Neuronal stem cell (in vitro differentiated cells): ENCODE measurements at places on chromosomes 3 and 15.

GRCh38 chr15:74585191-74585590, 30.4 kb upstream of the CLK3 start:
- DNase-seq = no peak

DNA sequence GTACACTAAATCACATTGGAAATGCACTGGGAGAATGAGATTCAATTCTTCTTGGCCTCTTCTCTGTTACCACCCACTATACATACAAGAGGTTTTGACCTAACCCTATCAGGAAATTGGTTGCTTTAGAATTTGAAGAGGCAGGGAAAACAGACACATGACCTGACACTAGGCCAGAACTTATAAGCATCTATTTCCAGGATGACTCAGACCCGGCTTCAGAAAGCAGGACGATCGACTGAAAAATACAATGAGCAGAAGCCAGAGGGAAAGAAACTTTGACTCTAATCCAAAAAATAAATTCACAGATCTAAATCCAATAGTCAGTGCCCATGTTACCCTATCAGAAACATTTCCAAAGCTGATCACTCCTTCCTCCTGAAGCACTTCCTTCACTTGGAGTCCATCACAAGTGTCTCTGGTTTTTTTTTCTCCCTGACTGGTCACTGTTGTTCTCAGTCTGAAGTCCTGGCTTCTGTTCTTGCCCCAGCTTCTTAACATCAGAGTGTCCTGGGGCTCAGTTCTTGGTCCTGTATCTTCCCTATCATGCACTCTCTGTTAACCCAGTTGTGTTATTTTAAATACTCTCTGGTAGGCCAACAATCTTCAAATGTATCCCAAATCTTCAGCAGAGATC, 133.6 kb downstream of the P2RY1 start:
- DNase-seq = no peak

DNA sequence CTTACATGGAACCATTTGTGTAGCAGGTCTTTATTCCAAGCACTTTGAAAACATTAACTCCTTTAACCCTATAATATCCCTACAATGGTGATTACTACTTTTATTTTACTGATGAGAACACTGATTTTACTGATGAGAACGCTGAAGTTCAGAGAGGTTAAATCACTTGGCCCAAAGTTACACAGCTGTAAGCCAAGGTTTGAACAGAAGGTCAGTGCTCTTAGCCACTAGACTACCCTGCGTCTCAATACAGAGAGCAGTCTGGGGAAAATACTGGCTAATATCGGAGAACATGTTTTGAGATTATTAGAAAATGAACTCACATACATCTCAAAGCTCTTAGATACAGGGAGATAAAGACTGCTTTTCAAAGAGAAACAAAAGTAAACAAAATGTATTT, 827.2 kb downstream of the FHIT start:
- no peak for DNase-seq

GRCh38 chr3:141307351-141308059, 60.8 kb upstream of the ZBTB38 start:
- DNase-seq = no peak

- DNase-seq = no peak
Measured at GRCh38 chr3:17473761-17474160, 268.7 kb downstream of the TBC1D5 start.

DNA sequence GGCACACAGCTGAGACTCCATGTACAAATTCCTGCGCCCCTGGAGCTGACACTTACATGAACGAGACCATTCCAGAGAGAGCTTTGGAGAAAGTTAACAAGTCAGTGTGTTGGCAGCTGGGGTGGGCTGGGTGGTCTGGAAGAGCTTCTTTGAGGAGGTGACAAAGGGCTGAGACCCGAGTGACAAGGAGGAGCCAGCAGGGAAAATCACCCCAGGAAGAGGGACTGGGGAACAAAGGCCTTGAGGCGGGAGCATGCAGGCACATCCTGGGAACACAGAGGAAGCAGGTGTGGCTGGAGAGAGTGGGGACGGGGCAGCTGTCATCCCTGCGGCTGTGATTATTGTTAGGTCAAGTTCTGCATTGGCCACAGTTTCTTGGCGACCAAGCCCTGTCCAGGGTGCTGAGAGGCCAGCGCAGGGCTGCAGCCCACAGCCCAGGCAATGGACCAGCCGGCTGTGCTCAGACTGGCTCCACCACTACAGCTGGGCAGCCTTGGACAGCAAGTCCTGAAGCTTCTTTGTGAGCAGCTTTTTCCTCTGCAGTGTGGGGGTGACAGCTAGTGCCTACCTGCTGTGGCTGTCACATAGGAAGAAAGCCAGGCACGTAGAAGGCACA, 34.2 kb upstream of the PRR23E start:
- peak; percentile 81 for DNase-seq

DNA sequence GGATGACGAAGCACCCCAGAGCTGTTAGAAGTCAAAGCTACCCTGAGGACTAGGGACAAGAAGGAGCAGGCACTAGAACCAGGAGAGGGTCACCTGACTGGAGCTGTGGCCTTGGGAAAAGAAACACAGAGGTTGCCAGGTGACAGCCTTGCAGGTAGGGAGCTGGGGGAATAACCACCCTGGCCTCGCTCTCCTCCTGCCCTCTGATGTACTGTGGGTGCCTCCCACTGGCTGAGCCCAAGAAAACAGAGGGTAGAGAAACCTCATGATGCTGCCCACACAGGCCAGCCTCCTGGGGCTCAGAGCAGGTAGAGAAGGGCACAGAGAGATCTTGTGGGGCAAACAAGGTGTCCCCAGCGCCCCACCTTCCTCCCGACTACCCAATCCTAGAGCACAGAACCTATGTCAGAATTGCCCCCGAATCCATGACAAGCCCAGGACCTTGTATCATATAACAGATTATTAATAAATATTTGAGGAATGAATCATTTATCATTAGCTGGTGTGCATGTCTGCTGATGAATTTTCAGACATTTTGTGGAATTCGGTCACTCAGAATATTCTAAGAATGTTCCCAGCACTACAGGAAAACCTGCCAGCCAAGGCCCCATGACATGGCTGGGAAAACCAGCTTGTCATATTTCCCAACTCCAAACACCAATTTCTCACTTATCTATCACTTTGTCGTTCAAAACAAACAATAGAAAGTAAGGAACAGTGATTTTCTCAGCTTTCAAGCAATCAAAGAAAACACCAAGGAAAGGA, 59.8 kb upstream of the MEX3B start:
- DNase-seq = no peak

DNA sequence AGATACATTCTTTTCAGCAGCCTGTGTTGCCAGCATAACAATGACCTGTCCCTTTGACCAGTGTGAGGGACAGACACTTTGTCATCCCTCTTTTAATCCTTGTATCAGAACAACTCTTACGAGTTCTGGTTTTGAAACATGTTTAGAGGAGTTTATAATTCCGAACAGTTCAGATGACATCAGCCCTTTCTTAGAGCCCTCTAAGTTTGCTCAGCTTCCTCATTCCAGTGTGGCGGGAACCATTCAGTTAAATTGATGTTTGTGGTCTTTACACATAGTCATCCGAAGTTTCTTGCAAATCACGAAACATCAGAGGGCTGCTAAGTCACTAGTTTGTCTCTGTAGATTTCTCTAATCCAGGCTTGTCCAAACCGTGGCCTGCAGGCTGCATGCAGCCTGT, 102.5 kb downstream of the AKAP13 start:
- no peak for DNase-seq

- no peak for DNase-seq
Measured at GRCh38 chr3:36900474-36901443, 44.1 kb downstream of the TRANK1 start.

- DNase-seq = no peak
Measured at GRCh38 chr3:129439226-129439816, 427 bp downstream of the MBD4 start.

DNA sequence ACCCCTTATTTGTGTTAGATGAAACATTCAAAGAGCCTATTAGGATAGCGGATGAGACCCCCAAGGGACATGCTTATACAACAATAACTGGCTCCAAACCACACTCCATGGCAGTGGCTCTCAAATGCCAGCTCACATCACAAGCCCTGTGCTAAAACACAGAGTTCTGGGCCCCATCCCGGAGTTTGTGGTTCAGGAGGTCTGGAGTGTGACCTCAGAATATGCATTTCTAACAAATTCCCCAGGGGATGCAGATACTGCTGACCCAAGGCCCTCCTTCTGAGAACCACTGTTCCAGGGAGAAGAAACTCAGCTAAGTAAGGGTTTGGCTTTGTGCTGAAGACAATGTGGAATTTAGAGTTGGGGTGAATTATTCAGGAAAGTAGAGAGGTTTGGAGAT, 3.6 kb downstream of the CCRL2 start:
- DNase-seq = no peak

- peak; percentile 42 for DNase-seq
Measured at GRCh38 chr3:196081002-196081833, 672 bp downstream of the TFRC start.

GRCh38 chr3:54133196-54133595, 10.8 kb downstream of the CACNA2D3 start:
- DNase-seq = no peak

GRCh38 chr3:85074003-85074402, 115.2 kb downstream of the CADM2 start:
- no peak for DNase-seq

GRCh38 chr3:42092006-42092405, 849 bp downstream of the TRAK1 start:
- no peak for DNase-seq

DNA sequence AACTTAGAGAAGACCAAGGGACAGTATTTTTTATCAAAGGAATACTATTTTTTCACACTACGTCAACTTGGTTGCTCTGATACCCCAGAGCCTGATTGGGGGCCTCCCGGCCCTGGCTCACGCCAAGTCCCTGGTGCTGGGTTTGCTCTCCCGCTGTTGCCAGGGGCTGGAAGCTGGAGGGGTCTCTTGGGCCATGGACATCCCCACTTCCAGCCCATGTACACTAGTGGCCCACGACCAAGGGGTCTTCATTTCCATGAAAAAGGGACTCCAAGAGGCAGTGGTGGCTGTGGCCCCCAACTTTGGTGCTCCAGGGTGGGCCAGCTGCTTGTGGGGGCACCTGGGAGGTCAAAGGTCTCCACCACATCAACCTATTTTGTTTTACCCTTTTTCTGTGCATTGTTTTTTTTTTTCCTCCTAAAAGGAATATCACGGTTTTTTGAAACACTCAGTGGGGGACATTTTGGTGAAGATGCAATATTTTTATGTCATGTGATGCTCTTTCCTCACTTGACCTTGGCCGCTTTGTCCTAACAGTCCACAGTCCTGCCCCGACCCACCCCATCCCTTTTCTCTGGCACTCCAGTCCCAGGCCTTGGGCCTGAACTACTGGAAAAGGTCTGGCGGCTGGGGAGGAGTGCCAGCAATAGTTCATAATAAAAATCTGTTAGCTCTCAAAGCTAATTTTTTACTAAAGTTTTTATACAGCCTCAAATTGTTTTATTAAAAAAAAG, 20.3 kb upstream of the BSN start:
- no peak for DNase-seq
